ENCODE measurements at places on chromosomes 4 and X.

DNA sequence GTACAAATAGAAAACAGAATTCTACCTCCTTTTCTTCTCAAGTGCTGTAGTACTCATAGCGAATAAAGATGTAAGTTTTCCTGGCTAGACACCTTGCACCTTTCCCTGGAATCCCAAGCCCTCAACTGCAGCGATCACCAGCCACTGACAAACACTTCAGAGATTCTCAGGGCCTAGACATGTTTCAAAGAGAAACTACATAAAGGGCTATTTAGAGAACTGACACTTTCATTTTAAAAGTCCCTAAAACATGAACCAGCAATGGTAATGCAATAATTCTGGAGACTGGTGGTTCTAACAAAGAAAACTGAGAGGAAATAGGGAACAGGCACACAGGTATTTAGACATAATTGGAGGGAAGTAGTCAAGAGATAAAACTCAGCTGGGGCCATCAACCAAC, 35.7 kb downstream of the FANCB start:
- DNase-seq: no peak

DNA sequence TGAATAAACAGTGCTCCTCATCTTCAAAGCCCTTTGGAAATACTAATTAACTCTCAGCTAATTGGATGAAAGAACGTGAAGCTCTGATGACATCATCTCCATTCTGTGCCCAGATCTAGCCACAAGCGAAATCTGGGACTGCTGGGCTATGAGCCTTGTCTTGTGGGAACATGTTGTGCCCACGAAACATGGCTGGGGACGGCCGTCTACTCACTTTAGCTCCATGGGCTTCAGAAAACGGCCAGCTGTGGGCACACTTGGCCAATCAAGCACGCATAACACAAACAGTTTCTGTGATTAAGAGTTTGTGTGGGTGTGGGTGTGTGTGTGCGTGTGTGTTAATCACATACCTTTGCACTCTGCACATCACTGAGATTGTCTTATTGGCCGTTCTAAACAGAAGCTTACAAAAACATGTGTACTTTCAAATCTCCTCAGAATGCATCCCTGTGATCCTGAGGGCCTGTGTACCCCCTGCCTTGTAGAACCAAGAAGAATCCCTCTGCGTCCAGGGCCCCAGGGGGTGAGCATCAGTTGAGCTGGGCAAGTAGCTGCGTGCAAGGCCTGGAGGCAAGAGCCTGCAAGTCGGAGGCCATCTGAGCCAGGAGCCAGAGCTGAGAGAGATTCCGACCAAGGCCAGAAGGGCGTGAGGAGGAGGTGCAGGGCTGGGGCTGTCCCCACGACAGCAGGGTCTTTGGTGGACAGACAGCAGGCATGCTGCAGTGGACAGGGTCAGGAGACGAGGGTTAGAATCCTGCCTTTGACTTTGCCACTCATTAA, 18.7 kb upstream of the ZNF185 start:
- no peak for DNase-seq

DNA sequence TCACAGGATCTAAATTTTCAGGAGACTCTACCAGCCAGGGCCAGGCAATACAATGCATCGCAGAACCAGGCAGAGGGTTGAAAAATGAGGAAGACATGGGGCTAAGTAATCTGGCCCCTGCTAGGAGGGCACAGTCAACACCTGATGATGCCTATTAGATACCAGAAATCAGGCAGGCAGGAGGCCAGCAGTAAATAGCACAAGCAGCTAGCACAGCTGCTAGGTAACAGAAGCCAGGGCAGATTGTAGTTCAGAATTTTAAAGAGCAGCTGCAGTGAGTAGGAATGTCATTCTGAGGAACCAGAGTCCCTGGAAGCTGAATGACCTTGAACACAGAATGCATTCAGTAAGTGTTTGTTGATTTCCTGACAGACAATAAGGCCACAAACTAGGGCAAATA, 38.8 kb upstream of the TRPC5OS start:
- DNase-seq: no peak

- no peak for DNase-seq
These were observed 94.8 kb downstream of the MAML3 start for GRCh38 chr4:140059159-140059558.

GRCh38 chr4:20925176-20925575, 224.9 kb downstream of the PACRGL start:
- DNase-seq: no peak

GRCh38 chr4:127370604-127371003, 262.2 kb upstream of the INTU start:
- no peak for DNase-seq

GRCh38 chr4:136687118-136687517, 845.2 kb downstream of the PCDH18 start:
- DNase-seq: no peak

DNA sequence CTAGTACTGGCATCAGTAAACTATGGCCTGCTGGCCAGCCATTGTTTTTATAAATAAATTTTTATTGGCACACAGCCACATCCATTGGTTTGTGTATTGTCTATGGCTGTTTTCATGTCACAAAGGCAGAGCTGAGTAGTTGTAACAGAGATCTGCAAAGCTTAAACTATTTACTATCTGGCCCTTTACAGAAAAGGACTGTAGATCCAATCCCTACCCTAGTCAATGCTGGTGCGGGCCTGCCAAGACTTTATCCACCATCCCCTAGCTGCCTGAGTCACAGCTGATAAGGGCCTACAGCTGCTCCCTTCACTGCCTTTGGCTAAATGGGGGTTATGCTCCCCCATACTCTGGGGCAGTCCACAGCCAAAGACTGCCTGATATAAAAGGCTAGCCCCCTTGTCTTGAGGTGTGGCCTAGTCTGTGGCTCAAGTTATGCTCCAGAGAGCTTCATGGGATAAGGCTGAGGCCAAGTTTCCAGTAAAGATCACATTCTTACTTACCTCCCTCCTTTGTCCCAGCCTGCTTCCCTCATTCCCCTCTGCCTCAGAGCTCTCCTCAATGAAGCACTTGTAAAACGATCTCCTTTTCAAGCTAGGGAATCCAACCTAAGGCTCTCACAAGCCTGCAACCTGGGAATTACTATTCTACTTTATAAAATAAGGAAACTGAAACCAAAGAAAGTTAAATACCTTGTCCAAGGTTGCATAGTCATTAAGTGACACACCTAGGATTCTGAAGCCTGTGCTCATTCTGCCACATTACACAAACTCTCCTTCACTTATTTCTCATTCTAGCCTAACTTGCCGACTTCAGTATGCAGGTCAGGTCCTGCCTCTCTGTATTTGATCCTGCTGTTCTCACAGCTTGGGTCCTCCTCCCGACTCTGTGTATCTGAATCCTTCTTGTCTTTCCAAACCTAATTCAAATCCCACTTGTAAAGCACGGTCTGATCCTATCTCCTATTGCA, 20.7 kb downstream of the ACE2 start:
- no peak for DNase-seq

DNA sequence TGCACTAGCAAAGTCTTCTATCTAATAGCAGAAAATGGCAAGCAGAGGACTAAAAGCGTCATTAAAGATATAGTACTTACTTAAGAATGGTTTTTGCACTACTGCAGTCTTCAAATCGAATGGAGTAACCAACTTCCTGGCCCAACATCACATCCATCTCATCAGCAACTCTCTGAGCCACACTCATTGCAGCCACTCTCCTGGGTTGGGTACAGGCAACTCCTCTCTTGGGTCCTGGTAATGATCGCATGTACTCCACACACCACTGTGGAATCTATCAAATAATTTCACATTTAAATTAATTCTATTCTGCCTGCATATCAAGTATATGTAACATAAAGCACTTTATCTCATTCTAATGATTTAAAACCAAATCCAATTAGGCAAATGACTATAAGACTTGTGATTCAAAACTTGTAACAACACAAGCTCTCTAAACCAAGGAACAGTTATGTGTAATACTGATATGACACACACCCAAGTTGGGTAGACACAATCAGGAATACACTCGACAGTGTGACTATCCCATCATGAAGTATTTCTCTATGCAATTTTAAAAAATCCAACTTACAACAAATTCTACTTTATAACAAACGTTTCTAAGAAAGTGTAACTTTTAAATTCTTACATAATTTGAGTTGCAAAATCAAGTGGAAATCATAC, 13.6 kb downstream of the DHX15 start:
- DNase-seq: no peak

DNA sequence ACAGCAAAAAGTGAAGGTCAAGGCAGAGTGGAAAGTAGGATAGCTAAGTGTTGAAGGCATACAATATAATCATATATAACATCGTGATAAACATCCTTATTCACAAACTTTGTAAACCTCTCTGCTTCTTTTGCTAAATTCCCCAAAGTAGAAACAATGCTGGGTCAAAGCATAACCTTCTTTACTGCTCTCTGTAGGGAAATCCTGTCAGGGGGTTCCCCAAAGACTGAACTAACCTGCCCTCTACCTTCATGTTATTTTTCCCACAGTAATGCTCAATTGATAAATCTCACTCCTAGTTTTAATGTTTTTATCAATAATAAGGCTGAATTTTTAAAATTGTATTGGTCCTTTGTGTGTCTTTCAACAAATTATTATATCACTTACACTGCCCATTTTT, 55.7 kb downstream of the DCHS2 start:
- DNase-seq: no peak

- no peak for DNase-seq
These were observed 110.5 kb downstream of the IL1RAPL1 start for GRCh38 chrX:28697732-28698131.

DNA sequence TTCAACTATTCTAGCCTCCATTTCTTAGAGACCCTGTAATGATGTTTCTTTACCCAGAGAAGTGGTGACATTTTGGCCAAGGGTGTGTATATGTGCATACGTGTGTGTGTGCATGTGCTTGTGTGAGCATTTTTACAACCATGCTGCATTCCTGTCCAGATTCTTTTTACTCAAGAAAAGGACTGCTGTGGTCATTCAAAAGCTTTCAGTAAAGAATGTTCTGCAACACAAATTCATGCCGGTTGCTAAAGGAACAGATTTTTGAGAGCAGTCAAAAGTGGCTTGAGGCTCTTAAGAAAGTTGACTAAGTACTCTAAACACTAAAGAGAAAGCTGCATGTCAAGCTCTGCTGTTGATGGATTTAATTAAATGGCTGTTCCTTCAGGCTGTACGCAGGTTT, 65.0 kb upstream of the FMR1 start:
- no peak for DNase-seq

DNA sequence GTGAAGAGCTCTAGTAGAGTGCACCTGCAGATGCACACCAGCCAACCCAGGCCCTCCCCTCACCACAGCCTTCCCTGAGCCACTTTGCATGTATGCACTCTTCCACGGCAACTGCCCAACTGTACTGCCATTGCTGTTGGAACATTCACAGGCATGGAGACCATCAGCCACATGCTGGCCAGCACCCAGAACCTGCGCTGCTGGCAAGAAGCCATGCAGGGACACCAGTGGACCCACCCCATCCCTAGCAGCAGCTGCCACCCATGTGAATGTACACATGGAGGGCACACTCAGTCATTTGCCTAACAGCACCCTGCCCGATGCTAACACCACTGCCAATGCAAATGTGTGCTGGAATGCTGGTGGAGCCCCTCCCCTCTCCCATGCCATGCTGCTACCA, 35.6 kb downstream of the FAM47B start:
- no peak for DNase-seq

DNA sequence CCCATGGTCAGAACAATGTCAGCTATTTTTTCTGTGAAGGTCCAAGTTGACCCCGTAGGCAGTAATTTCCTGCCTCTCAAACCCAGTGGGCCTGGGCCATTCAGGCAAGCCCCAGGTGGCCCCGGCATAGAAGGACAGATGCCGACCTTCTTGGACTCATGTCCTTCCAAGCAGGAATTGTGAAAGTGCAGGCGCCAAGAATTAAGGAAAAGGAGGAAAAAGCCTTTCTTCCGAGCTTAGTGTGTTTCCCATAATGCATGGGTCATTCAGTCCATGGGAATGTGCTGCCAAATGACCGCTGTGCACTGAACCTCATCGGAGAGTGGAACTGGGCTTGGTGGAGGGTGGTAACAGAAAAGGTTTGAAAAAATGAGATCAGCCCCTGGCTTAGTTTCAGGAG, 196.5 kb upstream of the HS3ST1 start:
- DNase-seq: no peak

- no peak for DNase-seq
These were observed 3.6 kb downstream of the UBL4A start for GRCh38 chrX:154482786-154483185.

- no peak for DNase-seq
These were observed 23.3 kb upstream of the GUCY1B1 start for GRCh38 chr4:155735496-155735895.

DNA sequence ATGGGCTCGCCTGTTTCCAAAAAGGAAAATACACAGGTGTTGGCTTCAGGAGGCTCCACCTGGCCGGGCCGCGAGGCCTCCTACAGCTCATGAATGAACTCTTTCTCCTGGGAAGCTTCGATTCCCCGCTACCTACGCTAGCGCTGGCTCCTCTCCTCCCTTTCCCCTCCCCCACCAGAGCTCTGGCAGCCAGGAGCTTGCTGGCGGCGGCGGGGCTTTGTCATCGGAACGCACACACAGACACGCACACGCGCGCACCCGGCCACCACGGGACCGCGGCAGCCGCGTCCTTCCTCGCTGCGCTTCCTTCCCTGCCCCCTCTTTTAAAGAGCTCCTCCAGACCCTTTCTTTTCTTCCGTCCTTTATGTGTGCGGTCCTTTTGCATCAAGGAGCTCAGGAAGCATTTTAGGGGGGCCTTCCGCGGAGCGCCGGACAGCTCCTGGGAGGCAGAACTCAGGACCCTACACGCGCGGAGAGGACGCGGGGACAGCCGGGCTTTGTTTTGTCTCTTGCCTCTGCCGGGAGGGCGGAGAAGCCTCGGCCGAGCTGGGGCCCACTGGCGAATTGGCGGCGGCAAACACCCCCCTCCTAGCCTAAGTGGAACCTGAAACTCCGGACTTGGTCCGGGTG, 70.2 kb upstream of the BCOR start:
- no peak for DNase-seq

DNA sequence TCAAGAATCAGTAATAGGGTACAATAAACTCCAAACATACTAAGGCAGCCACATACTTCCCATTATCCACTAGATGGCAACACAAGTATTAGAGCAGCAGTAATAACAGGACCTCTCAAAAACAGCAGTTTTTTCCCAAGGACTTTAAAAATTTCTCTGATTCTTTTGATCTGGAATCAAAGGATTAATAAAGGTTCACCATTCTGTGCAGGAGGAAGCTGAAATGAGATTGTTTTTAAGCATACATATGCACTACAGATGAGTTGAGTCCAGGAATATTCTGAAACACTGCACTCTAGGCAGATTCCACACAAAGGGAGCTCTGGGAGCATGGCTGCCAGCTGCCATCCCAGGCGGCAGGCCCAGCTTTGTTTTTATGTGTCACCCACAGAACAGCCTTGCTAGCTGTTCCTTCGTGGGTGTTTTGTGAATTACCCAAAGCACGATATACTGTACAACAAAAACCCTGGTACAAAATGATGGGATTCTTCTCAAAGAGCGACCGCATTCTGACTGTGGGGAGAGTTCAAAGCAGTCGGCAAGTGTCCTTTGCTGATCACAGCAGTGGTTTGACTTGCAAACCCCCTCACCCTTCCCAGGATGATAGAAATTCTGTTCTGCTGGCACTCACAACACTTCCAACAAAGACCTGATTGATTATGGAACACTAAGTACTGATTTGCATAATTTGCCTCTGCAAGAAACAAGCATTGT, 61.0 kb downstream of the STX18 start:
- DNase-seq: no peak

- DNase-seq: peak; percentile 48
These were observed 561 bp upstream of the N4BP2 start for GRCh38 chr4:40055863-40056715.

- no peak for DNase-seq
These were observed 84.8 kb downstream of the CHIC1 start for GRCh38 chrX:73647632-73648322.
